Activated CD8-positive, alpha-beta T cell treated with anti-CD3 and anti-CD28 coated beads for 36 hours (primary cell): ENCODE measurements at places on chromosomes 3 and 15.

GRCh38 chr3:23648326-23648995 lies 157.3 kb upstream of the UBE2E1 start:
- no peaks in the 10 kb centered on the region for H3K27me3 ChIP-seq
- no peak overlapping the region for H3K27ac ChIP-seq
- H3K4me1 ChIP-seq, result peaks cover 3% of the 10 kb centered on the region

DNA sequence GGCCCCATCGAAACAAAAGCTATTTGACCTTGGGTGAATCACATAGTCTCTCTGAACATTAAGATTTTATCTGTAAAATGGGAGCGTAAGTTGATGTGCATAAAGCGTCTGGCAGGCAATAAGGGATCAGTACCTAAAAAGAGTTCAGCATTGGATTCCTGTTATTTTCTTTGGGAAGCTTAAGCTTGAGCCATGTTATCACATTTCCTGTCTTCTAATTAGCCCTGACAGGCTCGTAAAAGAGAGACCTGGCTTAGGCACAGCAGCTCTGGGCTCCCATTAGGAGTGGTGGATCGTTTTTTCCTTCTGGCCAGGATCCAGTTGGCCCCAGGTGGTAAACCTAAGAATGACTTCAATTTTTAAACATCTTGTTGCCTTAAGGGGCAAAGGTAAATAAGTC lies 26.0 kb upstream of the CA12 start:
- peaks cover under 1% of the 10 kb centered on the region for H3K27me3 ChIP-seq
- H3K4me1 ChIP-seq, result peaks cover 6% of the 10 kb centered on the region
- no peaks in the 10 kb centered on the region for H3K36me3 ChIP-seq
- no peak overlapping the region for H3K4me3 ChIP-seq
- H3K27ac ChIP-seq, result no peak overlapping the region
- no peak for DNase-seq

DNA sequence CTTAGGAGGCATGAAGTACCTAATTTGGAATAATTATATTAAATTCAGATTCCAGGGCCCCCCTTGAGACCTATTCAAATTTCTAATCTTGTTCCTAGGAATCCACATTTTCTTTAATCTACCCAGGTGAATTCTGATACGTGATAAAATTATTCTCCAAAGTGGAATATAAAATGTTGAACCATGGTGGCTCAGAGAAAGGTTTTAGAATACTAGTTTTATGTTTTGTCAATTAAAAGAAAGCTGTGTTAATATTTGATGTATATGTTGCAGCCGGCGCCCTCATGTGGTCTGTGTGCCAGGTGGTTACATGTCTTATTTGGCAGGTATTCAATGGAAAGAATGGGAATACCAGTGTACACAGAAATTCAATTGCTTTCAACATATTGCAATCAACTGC lies 321.8 kb downstream of the FEZF2 start:
- H3K27ac ChIP-seq, result no peak overlapping the region
- peak; percentile 9 for DNase-seq
- H3K4me1 ChIP-seq, result no peaks in the 10 kb centered on the region
- no peak overlapping the region for H3K4me3 ChIP-seq
- H3K36me3 ChIP-seq, result no peaks in the 10 kb centered on the region

GRCh38 chr3:53269888-53270880 lies 14.4 kb upstream of the TKT start:
- peak; percentile 16 for DNase-seq
- peak overlapping the region; percentile 18 for H3K27ac ChIP-seq
- no peaks in the 10 kb centered on the region for H3K36me3 ChIP-seq
- H3K27me3 ChIP-seq, result no peaks in the 10 kb centered on the region
- H3K4me1 ChIP-seq, result peaks cover 12% of the 10 kb centered on the region

DNA sequence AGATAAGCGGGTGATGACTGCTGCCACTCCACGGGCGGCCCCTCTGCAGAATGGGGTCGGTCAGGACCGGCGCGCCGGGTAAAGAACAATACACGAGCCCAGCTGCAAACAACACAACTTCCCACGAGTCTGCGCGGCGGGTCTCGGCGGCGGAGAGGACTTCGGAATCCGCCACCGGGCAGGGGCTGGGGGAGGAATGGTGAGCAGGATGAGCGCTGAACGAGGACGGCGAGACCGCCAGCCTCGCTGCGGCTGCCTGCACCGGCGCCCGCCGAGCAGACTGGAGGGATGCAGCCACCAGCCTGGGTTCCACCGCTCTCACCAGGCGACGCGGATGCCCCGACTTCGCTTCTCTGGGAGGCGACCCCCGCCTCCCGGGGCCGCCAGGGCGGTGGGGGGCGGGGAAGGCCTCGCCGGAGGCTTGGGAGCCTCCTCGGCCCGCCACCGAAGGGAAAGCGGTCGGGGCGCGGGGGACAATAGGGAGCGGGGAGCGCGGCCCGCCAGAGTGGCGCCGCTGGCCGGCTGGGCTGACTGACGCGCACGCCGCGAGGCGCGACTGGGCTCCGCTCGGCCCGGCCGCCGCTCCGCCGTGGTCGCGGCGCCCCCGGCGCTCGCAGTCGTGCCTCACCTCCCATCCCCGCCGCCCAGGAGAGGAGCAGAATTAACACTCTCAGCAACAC lies 515 bp downstream of the ADAM10 start:
- H3K4me3 ChIP-seq, result peak overlapping the region; percentile 91
- H3K4me1 ChIP-seq, result peaks cover 44% of the 10 kb centered on the region
- peak overlapping the region; percentile 96 for H3K27ac ChIP-seq
- peaks cover 18% of the 10 kb centered on the region for H3K36me3 ChIP-seq

DNA sequence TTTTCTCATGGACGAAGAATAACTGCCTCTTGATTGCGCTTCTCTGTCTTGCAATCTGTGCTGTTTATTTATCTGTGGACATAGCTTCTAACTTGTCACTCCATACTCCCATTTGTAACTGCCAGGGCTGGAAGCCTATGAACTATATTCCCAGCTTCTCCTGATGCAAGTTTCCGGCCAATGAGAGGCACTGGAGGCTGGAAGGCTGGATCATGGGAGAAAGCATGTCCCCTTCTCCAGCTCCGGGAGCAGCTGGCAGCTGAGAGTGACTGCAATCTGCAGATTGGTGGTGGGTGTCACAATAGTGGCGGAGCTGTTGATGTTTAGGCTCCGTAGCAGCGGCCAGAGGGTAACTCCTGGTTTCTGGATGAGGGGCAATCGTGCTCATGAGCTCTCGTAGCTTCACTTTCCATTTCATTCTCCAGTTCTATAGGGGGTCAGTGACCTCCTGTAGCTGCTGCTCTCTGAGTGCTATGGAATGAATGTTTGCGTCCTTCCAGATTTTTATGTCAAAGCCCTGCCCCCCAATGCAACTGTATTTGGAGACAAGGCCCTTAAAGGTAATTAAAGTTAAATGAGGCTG lies 35.7 kb upstream of the PCSK6 start:
- no peaks in the 10 kb centered on the region for H3K36me3 ChIP-seq
- H3K4me1 ChIP-seq, result no peaks in the 10 kb centered on the region
- peaks cover 3% of the 10 kb centered on the region for H3K27me3 ChIP-seq
- no peak overlapping the region for H3K27ac ChIP-seq

- H3K27me3 ChIP-seq, result peaks cover 4% of the 10 kb centered on the region
- H3K27ac ChIP-seq, result no peak overlapping the region
- H3K4me3 ChIP-seq, result no peak overlapping the region
- H3K36me3 ChIP-seq, result no peaks in the 10 kb centered on the region
- no peak for DNase-seq
Observed at GRCh38 chr3:139745831-139746230, 68.1 kb upstream of the NMNAT3 start.

- H3K27me3 ChIP-seq, result no peaks in the 10 kb centered on the region
- H3K4me3 ChIP-seq, result no peak overlapping the region
- DNase-seq, result no peak
- H3K36me3 ChIP-seq, result no peaks in the 10 kb centered on the region
Observed at GRCh38 chr3:129506231-129506742, 22.2 kb upstream of the RHO start.
